ENCODE measurements at places on chromosomes 1 and 21. TPM values are rescaled to one million over a fixed set of nuclear protein-coding genes. Genes with fewer than 3 reads are reported as not detected.
A peak's percentile ranks its signal among the peaks of the same experiment; 100 is the strongest.

DNA sequence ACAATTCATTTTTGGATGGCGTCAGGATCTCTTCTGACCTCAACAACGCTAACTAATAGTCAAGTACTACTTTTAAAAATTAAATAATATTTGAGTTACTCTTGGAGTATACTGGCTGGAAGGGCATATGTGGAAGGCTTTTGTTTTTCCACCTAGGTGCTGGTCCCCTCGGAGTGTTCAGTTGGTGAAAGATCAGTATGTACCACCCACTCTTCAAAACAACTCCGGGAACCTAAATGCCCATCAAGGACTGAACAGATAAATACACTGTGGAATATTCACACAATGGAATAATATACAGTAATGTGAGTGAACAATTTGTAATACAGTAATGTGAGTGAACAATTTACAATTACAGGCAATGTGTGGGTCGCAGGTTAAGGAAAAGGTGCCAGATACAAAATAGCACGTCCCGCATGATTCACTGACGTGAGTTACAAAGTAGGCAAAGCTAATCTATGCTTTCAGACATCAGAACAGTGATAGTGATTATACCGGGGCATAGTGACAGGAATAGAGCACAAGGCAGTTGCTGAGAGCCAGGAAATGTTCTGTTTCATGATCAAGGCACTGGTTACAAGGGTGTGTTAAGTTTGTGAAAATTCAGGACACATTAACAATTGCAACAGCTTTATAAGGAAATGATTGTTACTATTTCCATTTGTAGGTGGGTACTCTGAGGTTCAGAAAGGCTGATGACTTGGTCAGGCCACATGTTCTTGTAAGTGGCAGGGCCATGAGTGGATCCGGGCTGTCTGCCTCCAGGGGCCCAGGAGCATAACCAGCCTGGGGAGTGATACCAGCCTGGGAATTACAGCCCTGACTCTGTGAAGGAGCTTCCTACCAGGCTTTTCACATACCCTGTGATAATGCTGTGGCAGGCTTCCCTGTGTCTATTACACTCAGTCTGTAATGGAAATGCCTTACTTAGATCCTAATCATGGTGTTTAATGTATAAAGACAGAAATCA is 59.3 kb upstream of the ABCD3 start:
- peak overlapping the region; percentile 57 for H3K27ac ChIP-seq
- DNase-seq: peak; percentile 37
- no peaks in the 10 kb centered on the region for H3K27me3 ChIP-seq
- no peaks in the 10 kb centered on the region for H3K36me3 ChIP-seq
- H3K4me3 ChIP-seq: no peak overlapping the region
- no peaks in the 10 kb centered on the region for H3K4me1 ChIP-seq

GRCh38 chr1:206059355-206059915 is 6.5 kb downstream of the RHEX start:
- DNase-seq: no peak
- no peak overlapping the region for H3K27ac ChIP-seq
- no peak overlapping the region for H3K4me3 ChIP-seq
- H3K36me3 ChIP-seq: no peaks in the 10 kb centered on the region
- H3K27me3 ChIP-seq: no peaks in the 10 kb centered on the region
- no peaks in the 10 kb centered on the region for H3K4me1 ChIP-seq

DNA sequence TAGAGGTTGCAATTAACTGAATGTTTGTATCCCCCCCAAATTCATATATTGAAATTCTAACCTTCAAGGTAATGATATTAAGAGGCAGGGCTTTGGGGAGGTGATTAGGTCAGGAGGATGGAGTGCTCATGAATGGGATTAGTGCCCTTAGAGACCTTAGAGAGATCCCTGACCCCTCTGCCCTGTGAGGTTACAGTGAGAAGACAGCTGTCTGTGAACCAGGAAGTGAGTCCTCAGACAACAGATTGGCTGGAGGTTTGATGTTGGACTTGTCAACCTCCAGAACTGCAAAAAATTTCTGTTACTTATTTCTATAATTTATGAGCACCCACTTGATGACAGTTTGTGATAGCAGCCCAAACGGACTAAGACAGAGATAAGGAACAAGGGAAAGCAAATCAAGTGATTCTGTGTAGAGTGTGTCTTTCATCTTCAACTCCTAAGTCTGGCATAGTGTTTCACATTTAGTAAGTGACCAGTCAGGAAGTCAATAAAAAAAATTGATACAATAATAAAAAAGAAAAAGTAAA is 30.0 kb upstream of the RWDD3 start:
- H3K27me3 ChIP-seq: no peaks in the 10 kb centered on the region
- no peak for DNase-seq
- peaks cover 6% of the 10 kb centered on the region for H3K4me1 ChIP-seq
- H3K36me3 ChIP-seq: no peaks in the 10 kb centered on the region

GRCh38 chr1:198529414-198529813 is 11.1 kb downstream of the ATP6V1G3 start:
- H3K4me1 ChIP-seq: no peaks in the 10 kb centered on the region
- no peaks in the 10 kb centered on the region for H3K36me3 ChIP-seq
- no peak overlapping the region for H3K4me3 ChIP-seq
- no peak for DNase-seq
- H3K27ac ChIP-seq: no peak overlapping the region

Gene RGS13
- not detected for total RNA-seq
